K562 (cell line): ENCODE measurements at places on chromosomes 16 and 17.

DNA sequence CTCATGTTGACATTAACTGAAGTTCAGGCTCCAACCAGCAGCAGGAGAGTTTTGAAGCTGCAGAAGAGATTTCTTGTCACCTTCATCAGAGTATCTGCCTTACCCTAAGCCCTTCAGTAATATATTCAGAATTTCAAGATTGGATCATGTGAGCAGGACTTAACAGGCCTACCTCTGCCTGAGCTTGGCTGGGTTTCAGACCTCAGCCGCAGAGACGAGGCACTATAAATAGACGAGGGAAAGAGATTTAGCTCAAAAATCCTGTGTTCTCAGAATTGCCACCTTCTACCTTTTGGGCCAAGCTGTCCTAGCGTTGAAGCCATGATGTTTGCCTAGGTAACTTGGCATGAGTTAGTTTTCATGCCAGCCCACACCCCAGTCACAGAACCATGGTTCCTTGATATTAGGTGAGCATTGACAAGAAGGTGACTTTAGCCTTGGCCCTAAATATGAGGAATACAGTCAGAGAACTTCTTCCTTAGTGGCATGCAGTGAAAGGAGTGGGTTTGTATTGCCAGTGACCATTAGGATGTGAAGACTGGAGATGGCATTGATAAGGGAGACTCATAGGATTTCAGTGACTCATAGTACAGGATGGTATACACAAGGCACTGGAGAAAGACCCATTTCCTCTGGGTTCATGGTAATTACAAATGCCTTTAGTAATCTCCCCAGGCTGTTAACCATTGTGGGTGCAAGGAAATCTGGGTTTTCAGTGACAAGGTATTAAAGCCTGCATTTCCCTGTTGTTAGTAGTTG lies 224.3 kb downstream of the MSI2 start:
- peak; percentile 38 for DNase-seq

- DNase-seq: no peak
These were observed 6.5 kb downstream of the CACNA1H start for GRCh38 chr16:1159325-1159972.

DNA sequence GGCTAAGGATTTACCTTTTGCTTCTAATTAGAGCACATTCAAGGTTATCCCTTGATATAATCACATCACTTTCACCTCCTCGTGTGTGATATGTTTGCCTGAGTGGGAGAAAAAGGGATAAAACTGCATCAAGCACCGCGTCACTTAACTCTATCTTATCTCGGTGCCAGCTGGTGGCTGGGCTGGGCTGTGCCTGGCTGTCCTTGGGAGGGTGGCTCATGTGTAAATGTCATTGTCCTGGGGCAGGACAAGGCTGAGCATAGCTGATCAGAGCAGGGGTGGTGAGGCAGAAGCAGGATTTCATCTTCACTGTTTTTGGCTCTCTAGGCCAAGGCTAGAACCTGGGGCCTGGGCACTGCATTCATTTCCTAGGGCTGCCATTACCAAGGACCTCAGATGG lies 105.3 kb downstream of the RAP1GAP2 start:
- DNase-seq: no peak

GRCh38 chr17:4247361-4247970 lies 16.3 kb downstream of the ANKFY1 start:
- DNase-seq: no peak

DNA sequence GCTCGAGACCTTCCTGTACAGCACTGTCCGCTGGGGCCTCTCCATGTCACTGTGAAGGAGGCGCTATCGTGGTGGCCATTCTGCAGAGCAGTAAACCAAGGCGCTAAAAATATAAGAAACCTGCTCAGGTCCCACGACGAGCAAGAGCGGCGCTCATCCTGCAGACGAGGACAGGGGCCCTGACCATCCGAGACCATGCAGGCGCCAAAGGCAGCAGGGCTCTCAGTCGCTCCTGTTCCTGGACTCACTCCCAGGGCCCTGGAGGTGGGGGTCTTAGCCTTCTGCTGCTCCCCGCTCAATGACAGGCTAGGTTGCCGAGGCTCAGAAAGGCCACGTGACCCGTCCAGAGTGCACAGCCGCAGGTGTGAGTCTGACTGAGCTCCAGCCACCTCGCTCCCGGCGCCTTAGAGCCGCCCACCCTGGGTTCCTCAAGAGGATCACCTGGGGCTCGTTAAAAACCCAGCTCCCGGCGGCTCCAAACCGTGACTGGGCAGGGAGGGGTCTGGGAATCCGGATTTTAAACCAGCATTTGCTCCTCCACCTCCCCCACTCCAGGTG lies 509 bp upstream of the ATP2C2 start:
- no peak for DNase-seq

GRCh38 chr17:65977041-65977440 lies 214.9 kb downstream of the CEP112 start:
- DNase-seq: no peak
